ENCODE measurements at places on chromosomes 13 and 19. TPM values are rescaled to one million over a fixed set of nuclear protein-coding genes. Genes with fewer than 3 reads are reported as not detected.

GRCh38 chr13:60453490-60453889, 56.5 kb downstream of the TDRD3 start:
- no peak for DNase-seq

GRCh38 chr13:98880677-98881076, 97.2 kb downstream of the DOCK9 start:
- peak; percentile 56 for DNase-seq

- no peak for DNase-seq
Measured at GRCh38 chr13:24179486-24179850, 18.9 kb downstream of the SPATA13 start.

DNA sequence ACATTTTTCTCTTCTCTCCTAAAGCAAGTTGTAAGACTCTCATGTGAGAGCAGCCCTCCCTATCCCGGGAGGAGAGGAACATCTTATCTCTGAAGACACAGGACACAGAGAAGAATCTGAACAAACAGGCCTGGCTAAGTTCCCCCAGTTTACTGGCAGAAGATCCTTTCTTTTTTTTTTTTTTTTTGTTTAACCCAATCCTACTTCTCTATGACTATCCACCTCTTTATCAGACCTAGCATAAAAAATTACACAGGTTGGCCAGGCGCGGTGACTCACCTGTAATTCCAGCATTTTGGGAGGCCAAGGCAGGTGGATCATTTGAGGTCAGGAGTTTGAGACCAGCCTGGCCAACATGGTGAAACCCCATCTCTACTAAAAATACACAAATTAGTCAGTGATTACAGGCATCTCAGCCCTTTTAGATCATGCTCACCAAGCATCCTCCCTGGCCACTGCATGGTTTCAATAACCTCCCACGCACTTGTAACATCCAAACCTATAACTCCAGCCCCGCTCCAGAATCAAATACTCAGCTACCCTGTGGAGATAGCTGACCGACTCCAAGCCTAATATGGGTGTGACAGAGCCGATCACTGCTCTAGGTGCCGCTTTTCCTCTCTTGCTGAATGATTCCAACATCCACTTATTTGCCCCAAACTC, 27.3 kb upstream of the MUC16 start:
- no peak for DNase-seq

DNA sequence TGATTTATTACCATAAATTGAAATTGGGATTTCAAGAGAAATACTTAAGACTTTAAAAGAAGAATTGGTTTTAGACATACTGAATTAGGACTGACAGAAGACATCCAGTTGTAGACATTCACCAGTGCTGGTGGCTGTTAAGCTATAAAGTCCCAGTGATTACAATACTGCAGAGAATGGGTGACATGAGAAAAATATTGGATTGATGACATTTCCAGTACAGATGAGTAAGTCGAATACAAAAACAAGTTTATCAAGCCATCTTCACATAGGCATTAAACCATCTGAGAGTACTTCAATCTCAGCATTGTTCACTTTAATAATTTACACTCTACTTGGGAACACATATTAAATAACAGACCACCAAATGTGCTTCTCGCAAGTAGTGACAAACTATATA, 66.8 kb downstream of the TBC1D4 start:
- no peak for DNase-seq

GRCh38 chr13:45101327-45102018, 18.8 kb upstream of the GTF2F2 start:
- no peak for DNase-seq

DNA sequence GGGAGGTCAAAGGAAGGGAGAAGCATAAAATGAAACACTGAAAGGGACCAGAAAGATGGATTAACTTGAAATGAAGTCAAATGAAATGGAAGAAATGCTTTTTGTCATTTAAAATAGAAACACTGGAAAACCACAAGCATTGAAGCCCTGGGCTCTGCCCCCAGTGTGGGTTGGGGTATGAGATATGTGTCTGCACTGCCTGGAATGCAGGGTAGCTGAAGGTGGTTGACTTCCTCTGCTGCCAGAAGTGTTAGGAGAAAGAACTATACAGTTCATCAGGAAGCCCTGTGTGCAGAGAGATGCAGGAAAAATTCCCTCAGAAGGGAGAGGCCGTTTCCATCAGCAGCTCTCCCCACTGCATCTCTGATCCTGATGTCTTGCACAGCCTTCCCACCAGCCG, 69.2 kb downstream of the DHRS12 start:
- DNase-seq, result no peak

- DNase-seq, result no peak
Measured at GRCh38 chr19:44260343-44260681, 626 bp downstream of the ZNF233 start.

GRCh38 chr13:93925990-93926389, 553.5 kb downstream of the DCT start:
- no peak for DNase-seq

DNA sequence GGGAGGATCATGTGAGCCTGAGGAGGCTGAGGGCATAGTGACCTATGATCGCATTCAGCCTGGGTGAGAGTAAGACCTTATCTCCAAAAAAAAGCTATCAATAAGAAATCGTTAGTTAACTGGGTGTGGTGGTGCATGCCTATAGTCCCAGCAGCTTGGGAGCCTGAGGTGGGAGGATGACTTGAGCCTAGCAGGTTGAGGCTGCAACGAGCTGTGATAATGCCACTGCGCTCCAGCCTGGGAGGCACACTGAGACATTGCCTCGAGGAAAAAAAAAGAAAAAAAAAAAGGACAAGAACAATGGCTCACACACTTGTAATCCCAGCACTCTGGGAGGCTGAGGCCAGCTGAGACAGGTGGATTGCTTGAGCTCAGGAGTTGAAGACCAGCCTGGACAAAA, 16.2 kb downstream of the PSPC1 start:
- peak; percentile 10 for DNase-seq

- DNase-seq, result no peak
Measured at GRCh38 chr13:97262058-97262457, 39.9 kb downstream of the MBNL2 start.

GRCh38 chr19:55623130-55623529, 1.2 kb downstream of the ZNF784 start:
- DNase-seq, result no peak

DNA sequence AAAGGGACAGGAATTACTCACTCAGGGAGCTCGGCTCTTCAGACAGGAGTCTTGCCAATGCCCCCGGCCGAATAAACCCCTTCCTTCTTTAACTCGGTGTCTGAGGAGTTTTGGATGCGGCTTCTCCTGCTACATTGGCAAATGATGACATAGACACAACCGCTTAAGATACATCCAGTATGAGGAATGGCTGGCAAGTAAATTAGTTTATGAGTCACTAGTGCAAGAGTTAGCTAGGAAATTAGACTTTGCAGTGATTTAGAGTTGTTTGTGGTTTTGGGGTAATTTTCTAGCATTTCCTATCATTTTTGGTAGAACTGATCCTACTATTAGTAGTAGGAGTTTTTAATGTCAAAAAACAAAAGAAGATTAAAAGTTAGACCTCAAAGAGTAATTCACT, 166.2 kb downstream of the SLITRK1 start:
- DNase-seq, result no peak

DNA sequence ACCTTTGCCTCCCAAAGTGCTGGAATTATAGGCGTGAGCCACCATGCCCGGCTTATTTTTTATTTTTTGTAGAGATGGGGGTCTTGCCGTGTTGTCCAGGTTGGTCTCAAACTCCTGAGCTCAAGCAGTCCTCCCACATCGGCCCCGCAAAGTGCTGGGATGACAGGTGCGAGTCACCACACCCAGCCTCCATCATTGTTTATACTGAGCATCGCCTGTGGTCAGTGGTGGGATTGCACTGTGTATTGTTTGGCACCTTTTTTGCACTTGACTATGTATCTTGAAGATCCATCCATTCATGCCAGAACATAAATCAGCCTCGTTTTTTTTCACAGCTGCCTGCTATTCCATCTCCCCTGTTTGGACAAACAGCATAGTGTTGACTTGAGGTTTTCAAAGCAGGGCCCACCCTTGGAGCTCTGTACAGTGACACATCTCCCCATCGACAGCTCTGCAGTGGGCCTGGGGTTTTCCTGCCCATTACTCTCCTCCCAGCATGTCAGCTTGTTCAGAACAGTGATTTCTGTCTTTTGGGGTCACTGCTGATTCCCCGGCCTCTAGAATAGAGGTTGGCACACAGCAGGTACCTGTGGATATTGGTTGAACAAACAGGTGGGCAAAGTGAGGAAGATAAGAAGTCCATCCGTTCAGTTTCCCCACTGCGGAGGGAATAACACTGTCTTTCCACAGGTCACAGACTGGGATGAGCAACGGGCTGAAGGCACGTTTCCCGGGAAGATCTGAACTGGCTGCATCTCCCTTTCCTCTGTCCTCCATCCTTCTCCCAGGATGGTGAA, 8.2 kb upstream of the UPK1A start:
- DNase-seq, result no peak

DNA sequence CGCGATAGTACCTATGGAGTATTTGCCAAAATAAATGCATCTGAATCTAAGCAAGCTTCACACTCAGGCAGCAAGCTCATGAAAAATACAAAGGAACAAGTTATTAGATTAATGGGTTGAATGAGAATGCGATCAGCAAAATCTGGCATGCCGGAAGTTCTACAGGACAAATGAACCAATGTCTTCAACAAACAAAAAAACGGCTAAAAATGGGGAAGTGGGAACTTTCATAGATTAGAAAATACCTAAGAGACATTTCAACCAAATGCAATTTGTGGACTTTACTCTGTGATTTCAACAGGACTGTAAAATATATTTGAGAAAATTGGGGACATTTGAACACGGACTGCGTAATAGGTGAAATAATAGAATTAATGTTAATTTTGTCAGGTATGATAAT, 22.4 kb upstream of the RNASEH2B start:
- DNase-seq, result no peak

- no peak for DNase-seq
Measured at GRCh38 chr19:46021531-46022041, 1.3 kb downstream of the PGLYRP1 start.

DNA sequence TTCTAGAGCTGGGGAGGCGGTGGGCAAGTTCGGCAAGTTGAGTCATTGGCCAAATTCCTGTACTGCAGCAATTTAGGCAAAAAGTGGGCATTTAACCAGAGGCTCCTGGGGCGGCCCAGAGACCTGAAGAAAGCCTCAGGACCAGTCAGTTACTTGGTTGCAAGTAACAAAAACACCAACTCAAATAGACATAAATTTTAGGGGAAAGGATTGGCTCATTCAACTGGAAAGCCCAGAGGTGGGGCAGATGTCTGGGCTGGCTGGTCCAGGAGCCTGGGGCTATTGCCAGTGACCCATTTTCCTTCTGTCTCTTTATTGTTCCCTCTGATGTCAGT, 97.1 kb downstream of the SIPA1L3 start:
- no peak for DNase-seq

DNA sequence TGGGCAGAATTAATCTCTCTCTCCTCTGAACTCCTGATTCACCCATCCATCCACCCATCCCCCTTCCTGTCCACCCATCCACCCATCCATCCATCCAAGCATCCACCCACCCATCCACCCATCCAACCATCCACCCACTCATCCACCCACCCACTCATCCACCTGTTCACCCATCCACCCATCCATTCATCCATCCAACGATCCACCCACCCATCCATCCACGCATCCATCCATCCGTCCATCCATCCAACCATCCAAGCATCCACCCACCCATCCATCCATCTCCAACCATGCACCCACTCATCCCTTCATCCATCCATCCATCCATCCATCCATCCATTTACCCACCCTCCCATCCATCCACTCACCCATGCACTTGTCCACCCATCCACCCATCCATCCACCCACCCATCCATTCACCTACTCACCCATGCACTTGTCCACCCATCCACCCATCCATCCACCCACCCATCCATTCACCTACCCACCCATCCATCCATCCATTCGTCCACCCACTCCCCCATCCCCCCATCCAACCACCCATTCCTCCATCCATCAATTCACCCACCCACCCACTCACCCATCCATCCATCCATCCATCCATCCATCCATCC, 18.7 kb downstream of the MEX3D start:
- no peak for DNase-seq

FGF9 gene
- not detected for total RNA-seq

MUC16 gene
- total RNA-seq, result under 0.01 TPM

FGF22 gene
- not detected for total RNA-seq

LRRC8E gene
- total RNA-seq, result 0.51 TPM

MEX3D gene
- 121 TPM for total RNA-seq

ATP8B3 gene
- total RNA-seq, result 1.2 TPM

TNFAIP8L1 gene
- 70.1 TPM for total RNA-seq

IGFL3 gene
- total RNA-seq, result not detected

PCDH8 gene
- not detected for total RNA-seq

PLPP2 gene
- total RNA-seq, result 14.3 TPM

C19orf81 gene
- total RNA-seq, result not detected
